Stimulated activated CD8-positive, alpha-beta memory T cell treated with anti-CD3 and anti-CD28 coated beads, Interleukin-12 subunit alpha, Interleukin-12 subunit beta, amount 100 ng/mL, for 1 hour (primary cell): ENCODE measurements at places on chromosomes 2 and 18.

GRCh38 chr2:155836439-155836838, 496.1 kb downstream of the NR4A2 start:
- DNase-seq, result no peak

- DNase-seq, result no peak
Observed at GRCh38 chr2:165863810-165864261, 69.8 kb upstream of the GALNT3 start.

DNA sequence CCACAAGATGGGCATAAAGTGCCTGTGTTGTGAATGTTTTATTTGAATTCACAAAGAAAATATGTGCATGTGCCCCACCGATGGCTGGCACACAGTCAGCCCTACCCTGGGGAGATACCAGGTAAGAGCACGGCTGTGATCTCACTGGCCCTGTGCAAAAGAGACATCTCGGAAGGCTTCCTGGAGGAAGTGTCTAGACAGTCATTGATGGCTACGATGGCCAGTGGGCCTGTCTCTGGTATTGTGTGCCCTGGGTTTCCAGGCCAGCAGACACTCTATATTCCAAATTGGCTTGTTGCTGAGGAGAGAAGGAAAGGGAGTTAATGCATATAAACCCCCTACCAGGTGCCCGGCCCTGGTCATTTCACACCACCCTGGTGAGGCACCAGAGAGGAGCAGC, 211.7 kb downstream of the GLI2 start:
- DNase-seq, result no peak

- DNase-seq, result no peak
Observed at GRCh38 chr2:219628235-219628985, 980 bp downstream of the SLC4A3 start.

DNA sequence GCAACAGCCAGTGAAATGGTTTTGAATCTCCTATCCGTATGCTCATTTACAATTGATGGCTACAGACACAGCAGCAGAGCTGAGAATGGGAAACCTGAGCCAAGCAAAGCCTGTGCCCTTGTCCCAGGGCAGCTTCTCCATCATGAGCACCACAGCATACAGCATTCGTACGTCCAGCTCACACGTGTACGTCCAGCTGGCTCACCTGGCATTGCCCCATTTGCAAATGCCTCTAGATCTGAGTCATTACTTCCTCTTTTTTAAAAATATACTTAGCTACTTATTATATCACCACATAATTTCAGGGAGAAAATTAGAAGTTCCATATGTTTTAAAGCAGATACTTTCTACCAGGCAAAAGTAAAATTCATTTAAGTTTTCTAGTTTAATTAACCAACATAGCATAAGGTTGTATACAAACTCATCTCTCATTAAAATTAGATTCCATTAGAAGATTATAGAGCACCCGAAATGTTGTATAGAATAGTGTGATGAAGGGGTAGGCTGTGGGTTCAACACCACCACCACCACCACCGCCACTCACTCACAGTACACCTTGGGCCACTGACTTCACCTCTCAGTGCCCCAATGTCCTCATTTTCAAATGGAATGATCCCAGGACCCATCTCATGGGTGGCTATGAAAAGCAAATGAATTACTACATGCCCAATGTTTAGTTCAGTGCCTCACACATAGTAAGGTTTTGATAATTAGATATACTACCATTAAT, 31.4 kb upstream of the TMEM177 start:
- no peak for DNase-seq

DNA sequence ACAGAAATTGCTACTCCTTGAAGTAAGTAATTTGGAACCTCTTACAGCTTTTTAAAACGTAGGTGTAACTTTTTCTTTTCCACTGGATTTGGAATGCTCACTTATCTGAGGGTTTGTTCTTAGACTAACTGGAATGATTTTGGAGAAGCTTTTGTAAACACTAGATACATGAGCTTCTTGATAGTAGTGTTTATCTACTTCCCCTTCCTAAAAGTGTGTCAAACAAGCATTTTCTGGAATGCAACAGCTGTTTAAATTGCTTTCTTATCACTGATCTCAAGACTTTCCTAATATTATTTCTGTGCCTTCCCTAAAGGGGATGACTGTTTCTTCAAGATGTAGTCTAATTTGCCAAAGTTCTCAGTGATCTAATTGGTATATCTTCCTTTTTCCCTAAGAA, 282.6 kb downstream of the CCDC178 start:
- DNase-seq, result no peak

DNA sequence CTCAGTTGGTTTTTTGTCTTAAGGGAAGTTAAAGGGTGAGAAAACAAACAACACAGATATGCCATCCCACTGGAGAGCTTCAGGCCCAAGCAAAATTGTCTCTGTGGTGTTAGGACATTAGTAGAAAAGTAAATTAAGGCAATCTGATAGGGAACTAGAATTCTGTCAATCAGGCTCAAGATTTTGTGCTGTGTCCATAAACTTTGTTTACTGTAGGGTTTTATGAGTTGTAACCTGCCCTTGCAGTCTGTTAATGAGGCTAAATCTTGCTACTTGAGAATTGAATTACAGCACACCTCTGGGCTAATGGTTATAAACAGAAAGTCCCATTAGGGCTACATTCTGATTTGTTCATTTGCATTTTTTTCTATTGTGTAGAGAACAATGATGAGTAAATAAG, 78.0 kb upstream of the OTX1 start:
- no peak for DNase-seq

- DNase-seq, result no peak
Observed at GRCh38 chr2:184729581-184729980, 131.3 kb downstream of the ZNF804A start.

DNA sequence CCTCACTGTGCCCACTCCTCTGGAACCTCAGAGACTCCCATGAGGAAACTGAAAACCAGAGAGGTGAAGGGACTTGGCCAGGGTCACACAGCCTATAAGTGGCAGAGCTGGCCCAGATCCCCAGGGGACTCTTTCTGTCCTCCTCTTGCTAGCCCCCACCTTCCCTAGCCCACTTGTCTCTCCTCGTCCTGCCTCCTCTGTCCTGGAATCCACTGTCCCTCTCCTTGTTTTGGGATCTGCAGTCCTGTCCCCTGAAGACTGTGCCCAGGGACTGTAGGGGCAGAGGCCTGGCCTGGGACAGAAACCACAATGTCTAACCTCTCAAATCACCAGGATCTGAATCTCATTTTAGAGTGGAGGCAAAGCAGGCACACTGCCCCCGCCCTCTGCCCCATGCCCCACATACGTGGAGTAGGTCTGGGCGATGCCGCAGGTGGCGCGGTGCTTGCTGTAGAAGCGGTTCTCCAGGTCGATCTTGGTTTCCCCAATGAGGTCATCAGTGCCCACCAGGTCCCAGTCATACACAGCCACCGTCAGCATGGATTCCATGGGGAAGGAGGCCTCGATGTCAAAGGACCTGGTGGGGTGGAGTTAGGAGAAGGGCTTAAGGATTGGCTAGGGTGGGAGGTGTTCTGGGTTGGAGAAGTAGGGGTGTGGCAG, 12.5 kb downstream of the OTOF start:
- no peak for DNase-seq

DNA sequence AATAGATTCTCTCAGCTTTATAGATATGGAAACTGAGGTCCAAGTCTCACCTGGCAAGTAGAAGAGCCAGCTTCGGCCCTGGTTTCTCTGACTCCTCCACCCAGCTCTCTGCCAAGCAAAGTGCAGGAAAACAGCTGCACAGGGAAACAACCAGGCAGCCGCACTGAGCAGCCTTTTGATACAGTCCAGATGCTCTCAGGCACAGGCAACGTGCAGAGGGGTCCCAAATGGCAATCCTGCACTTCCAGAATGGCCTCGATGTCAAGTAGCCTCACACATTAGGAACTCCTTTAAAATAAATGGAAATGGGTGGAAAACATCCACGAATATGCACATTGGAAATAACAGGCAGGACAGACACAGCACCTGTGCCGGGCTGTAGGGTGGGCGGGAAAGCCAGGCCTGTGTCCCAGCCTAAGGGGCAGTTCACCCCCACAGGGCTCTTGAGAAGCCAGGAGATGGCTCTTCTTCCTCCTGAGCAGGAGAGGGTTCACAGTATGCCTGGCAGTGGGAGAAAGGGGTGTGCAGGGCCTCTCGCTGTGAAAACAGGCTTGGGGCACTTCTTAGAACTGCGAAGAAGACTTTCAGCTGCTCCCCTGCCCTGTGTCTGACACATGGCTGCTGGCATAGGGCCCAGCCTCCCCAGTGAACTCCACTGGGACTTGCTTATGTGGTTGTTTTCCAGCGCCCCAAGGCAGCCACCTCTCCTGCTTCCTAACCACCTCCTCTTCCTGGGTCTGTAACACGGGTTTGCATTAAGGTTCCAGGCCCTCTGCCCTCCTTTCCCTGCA, 63.9 kb upstream of the TUBA3E start:
- no peak for DNase-seq
